ENCODE measurements at places on chromosomes 11 and 22.

DNA sequence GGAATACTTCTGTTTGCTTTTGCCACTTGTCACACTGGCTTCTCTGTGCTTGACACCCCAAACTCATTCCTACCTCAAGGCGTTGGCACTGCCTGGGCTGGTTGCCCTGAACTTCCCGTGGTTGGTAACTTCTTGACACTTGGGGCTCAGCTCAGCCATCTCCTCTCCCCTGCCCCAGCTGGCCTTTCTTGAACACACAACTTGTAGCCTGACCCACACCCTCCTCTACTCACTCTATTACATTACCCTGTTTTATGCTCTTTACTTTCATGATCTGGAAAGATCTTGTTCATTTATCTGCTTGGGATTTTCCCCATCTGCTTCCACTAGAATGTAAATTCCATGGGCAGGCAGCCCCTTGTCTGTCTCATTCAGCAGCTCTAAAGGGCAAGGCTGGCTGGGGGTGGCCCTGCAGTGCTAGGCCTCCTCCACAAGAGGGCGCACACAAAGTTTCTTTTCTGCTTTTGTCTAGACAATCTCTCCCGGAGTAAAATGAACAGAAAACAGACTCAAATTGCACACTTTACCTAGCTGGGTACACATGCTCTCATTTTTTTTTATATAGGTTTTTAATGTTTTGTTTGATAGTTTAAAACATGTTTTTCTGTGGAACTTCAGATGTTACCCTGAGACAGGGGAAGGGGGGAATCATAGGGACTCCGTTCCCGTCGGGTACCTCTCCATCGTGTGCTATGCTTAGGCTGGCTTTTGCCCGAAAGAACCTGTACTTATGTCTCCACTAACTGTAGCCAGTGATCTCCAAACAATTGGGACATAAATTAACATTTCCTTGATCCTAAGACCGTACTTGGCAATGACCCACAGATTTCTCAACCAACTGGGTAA is 16.4 kb upstream of the MRGPRX2 start:
- peak; percentile 72 for DNase-seq

DNA sequence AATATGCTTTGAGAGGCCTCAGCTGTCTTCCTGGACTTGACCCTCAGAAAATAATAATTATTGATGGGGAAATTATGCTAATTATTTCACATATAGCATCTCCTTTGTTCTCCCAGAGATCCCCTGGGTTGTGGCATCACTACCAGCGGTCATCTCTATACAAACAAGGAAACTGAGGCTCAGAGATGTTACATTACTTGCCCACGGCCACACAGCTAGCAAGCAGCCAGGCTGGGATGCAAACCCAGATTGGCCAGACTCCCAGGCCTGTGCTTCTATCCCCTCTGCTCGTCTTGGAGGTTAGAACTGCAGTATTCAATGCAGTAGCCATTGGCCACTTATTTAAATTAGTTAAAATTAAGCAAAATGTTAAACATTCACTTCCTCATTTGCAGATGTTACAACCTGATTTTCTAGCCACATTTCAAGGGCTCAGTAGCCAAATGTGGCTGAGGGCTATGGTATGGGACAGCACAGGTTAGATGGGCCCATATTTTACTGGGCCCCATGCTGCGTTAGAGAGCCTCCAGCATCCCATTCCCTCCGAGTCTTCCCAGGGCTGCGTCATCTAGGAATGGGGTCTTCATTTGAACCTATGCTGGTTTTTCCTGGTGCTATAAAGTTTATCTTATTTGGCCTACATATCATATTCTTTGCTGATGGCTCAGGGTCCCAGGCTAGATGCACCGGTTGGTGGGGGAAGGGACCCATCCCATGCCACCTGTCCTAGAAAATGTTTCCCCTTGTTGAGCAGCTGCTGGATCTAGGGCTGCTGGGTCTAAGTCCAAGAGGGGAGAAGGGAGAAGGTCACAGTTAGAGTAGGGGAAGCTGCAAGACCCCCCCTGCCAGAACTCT is 2.2 kb downstream of the SLC35C1 start:
- DNase-seq = no peak

- peak; percentile 88 for DNase-seq
Measured at GRCh38 chr11:17298302-17298701, 21.8 kb downstream of the NUCB2 start.

DNA sequence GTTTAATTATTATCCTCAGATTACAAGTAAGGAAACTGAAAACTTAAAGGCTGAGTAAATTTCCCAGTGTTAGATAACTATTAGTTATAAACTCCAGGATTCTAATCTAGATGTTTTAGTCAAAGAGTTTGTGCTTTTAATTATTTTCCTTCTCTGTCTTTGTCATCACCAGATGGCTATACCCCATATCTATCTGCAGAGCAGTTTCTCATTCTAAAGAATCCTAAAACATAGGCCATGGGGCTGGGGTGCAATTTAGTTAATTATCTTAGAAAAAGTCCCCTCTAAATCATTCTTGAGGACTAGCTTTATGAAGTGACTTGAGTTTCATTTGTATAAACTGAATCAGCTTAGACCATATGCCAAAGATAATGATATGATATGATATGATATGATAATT is 556.3 kb upstream of the ANO5 start:
- no peak for DNase-seq

DNA sequence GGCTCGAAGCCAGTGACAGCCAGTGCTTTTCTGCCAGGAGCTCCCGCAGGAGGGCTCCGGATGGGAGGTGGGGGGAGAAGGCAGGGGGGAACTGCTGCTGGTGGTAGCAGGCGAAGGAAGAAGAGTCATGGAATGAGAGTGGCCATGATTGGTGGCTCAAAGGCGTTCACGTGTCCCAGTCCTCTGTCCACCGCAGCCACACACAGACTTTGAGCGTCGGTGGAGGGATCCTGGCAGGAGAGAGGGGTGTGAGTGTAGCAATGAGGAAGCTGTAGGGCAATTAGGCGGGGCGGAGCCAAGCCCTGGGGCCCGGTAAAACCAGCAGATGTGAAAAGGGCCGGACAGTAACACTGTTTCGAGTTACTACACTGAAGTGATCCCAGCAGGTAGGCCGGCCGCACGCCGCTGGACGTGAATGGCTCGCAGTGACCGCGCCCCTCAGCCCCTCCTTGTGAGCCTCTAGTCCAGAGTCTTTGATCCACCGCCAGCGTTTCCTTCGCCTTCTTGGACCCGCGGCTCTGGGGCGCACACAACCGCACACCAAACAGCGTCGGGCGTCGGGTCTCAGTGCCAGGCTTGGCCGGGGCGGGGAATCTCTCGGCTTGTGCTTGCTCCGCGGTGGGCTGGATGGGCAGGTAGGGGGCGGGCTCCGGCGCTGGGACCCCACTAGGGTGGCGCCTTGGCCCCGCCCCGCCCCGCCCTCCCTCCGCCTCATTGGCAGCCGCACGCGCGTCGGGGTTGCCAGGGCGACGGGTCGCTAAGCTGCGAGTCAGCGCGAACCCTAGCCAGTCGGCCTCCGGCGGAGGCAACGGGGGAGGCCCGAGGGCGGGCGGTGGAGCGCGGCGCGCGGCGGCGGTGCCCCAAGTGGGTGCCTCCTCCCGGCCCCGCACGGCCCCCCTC is at the start of gene LRRC10B:
Gene LRRC10B, plus strand, starts transcription at position 788 of the 900 bp plus-strand sequence. CDS start 250 bp downstream, outside the sequence.
- peak; percentile 50 for DNase-seq

DNA sequence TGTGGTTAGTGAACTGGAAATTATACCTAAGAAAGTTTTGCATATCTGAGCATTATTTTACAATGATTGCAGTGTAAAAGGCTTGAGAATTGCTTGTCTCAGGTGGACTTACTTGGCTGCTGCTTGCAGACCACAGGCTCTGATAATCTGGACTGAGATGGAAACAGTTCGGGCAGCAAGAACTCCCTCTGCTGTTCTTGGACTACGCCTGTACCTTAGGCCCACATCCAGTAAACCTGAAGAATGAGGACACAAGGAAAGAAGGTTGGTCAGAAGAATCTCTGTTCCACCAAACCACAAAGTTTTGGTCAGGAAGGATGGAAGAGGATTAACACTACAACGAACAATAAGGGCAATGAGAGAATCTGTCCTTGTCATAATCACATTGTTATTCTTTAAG is 80.1 kb downstream of the C2CD3 start:
- peak; percentile 14 for DNase-seq

GRCh38 chr11:119640541-119640940 is 88.5 kb downstream of the NECTIN1 start:
- DNase-seq = no peak

DNA sequence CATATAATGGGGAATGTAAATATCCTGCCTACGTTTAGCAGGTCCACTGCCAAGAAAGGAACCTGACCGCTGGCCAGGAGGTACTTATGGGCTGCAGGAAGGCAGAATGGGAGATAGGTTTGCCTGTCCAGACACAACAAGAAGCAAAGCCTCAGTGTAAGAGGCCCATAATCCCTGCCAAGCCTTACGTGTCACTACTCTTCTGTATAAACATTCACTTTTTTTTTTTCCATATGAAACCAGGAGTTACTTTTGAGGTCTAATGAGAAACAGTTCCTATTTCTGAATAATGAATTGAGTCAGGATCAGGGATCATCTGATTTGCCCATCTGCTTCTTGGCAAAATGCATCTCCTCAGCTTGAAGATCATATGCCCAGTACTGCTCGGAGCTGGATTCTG is 230.2 kb downstream of the NTM start:
- no peak for DNase-seq

- no peak for DNase-seq
Measured at GRCh38 chr11:8863838-8864237, 47.2 kb upstream of the AKIP1 start.

GRCh38 chr11:34065505-34066203 is 14.1 kb downstream of the CAPRIN1 start:
- peak; percentile 26 for DNase-seq

All from activated CD4-positive, alpha-beta T cell treated with anti-CD3 and anti-CD28 coated beads, Interleukin-2, Interleukin-6, amounts not matched to agents 100 ng/mL and 50 ng/mL, durations not matched to agents 16 hours and 8 hours (primary cell).